T-helper 9 cell (primary cell): ENCODE measurements at places on chromosomes 1 and 21.

- no peak for DNase-seq
These were observed 500.3 kb upstream of the C1orf87 start for GRCh38 chr1:60573726-60574409.

GRCh38 chr21:26169611-26170470 is 729 bp downstream of the APP start:
- peak; percentile 16 for DNase-seq

GRCh38 chr1:227374846-227375245 is 56.6 kb upstream of the CDC42BPA start:
- DNase-seq: no peak

DNA sequence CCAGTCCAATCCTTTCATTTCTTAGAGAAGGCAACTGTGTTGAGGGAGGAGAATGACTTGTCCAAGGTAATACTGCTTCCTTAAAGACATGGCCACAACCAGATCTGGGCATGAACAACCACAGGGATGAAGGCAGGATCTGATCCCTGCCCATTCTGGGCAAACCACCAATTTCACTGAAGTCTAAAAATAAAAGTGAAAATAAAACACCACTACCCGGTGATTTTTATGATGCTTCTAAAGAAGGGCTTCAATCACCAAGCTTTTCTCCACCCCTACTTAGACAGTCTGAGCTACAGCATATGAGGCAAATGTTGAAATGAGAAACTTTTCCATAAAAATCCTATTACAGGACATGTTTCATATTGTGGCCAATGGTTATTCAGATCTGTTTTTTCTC is 133.0 kb downstream of the PTPN14 start:
- DNase-seq: no peak

DNA sequence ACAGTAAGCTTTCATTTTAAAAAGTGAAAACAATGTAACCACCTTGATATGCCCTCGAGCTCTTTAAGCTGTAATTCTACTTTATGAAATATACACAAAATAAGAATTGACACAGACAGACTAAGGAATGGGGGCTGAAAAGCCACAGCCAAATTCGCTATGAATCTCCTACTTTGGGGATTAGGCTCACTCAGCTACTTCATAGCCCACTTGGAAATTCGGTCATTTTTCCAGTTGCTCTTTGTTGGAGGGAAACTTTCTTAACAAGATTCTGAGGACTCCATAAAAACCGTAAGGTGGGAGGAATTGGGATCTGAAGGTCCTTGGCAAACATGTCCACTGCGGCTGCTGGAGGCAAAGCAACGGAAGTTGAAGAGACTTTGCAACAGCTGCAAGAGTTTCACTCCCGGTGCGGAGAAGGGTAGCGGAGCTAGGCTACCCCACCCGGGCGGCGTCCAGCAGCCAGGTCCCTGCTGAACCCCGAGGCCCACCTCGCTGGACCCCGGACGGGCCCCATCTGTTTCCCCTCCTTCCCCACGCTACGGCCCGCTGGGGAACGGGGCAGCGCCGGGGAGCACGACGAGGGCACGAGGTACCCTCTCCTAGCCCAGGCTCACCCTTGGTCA is 634 bp downstream of the MYCBP start:
- peak; percentile 7 for DNase-seq

GRCh38 chr1:231786126-231786525 is 159.5 kb downstream of the DISC1 start:
- no peak for DNase-seq

DNA sequence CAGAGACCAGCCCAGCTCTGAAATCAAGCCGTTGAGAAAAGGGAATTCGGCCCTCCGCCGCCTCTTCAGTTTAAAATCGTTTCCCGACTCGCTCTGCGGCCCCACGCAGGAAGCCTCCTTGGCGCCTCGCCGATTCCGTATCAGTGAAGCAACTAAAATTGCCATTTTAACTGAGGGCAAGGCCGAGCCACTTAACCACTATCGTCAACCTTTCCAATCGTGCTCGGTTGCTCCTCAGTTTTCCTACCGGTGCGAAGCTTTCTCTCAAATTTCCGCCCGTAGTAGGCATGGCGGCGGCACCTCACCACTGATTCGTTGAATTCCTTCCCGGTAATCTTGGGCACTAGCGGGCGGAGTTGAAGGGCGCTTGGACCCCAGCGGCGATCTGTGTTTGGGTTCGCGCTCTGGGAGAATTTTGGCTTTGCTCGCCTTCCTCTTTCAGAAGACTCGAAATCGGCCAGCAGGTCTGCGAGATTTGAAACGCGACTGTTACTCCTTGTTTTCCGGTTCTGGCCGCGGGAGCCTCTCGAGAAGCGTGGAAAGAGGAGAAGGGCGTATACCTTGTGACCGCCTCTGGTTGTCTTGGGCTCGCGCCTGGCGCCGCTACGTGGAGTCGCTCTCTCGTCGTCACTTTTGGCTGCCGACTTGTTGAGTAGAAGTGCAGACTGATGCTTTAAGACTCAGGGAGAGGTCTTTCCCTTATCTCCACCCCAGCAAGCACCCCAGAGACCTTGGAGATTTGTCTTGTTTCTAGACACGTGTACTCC is at the start of the genes CENPL and DARS2:
TSS of gene CENPL (minus strand) at position 569 of the 767 bp plus-strand sequence. CDS start 13,584 bp downstream, outside the sequence.
TSS of gene DARS2 (plus strand) at position 359 of the 767 bp plus-strand sequence. CDS start 557 bp downstream, outside the sequence.
- DNase-seq: peak; percentile 78

- DNase-seq: no peak
These were observed 43.0 kb downstream of the ATG4C start for GRCh38 chr1:62826901-62827300.

DNA sequence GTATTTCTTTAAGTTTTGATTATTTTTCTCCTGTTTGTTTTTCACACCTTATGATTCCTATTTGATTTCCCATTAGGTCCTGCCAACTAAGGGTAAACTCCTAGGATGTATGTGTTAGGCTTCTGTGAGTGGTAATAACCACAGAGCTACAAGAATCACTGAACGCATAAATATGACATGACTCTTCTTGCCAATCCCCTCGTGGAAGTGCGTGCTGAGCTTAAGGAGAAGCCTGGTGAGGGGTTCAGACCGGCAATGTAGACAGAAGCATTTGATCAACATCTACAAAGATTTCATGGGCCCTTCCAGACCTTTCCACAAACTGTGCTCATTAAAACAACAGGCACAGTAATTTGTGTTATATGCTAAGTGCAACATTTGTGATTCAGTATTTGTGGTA is 273.8 kb upstream of the SNX7 start:
- no peak for DNase-seq
